ENCODE measurements at places on chromosomes 16 and 17.
A peak's percentile ranks its signal among the peaks of the same experiment; 100 is the strongest.

- peak; percentile 84 for DNase-seq
Measured at GRCh38 chr17:81513753-81514488, 1.3 kb upstream of the ACTG1 start.

- no peak for DNase-seq
Measured at GRCh38 chr17:75124819-75125162, 6.8 kb downstream of the NT5C start.

- peak; percentile 77 for DNase-seq
Measured at GRCh38 chr16:17556276-17557052, 85.7 kb upstream of the XYLT1 start.

- no peak for DNase-seq
Measured at GRCh38 chr17:69762766-69763165, 312.3 kb upstream of the KCNJ16 start.

- DNase-seq, result no peak
Measured at GRCh38 chr17:48615047-48615962, at the start of gene HOXB8. Gene HOXB8, minus strand, starts transcription at chr17:48615292. Its CDS starts 588 bp downstream, at chr17:48614704.

- DNase-seq, result peak; percentile 82
Measured at GRCh38 chr17:6910987-6911603, 79.6 kb upstream of the TEKT1 start.

- no peak for DNase-seq
Measured at GRCh38 chr17:83179811-83180210, 100.4 kb downstream of the METRNL start.

GRCh38 chr16:58940609-58941008 lies 206.5 kb upstream of the GOT2 start:
- no peak for DNase-seq

- no peak for DNase-seq
Measured at GRCh38 chr17:43051969-43052368, 26.9 kb downstream of the RND2 start.

GRCh38 chr16:51576498-51577195 lies 425.6 kb upstream of the SALL1 start:
- no peak for DNase-seq

DNA sequence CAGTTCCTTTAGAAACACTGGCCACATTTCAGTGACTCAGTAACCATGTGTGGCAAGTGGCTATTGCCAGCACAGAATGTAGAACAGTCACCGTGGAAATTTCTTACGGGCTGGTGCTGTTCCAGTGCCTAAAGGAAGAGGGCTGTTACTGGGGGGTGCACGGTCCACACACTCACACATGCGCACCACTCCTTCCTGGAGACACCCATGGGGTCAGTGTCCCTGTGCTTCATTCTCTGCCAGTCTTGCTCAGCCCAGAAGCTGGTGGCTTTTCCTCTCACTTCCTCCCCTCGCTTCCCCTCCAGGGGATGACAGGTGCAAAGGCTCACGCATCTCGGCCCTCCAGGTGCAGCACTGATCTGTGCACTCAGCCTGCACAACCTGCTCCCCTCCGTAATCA lies 115.6 kb downstream of the CCDC182 start:
- DNase-seq, result no peak

GRCh38 chr16:24700549-24701392 lies 28.7 kb upstream of the TNRC6A start:
- DNase-seq, result peak; percentile 64

GRCh38 chr17:37062021-37062420 lies 113.3 kb downstream of the AATF start:
- no peak for DNase-seq

DNA sequence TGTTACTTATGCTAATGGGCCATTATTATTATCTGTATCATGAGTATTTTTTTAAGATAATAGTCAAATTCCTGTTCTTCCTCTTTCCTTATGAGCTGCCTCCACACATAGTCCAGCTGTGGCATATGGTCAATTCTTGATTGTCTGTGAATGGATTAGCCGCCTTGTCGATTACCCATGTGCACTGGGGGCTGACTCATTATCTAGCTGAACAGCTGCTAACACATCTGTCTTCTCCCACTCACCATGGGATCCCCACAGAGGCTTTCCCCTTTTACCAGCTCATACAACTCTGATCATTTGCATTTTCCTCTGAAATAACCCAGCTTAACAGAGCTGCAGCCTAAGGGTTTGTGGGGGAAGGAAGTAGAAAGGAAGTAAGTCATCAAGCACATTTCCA lies 915.0 kb downstream of the CDH11 start:
- DNase-seq, result no peak

DNA sequence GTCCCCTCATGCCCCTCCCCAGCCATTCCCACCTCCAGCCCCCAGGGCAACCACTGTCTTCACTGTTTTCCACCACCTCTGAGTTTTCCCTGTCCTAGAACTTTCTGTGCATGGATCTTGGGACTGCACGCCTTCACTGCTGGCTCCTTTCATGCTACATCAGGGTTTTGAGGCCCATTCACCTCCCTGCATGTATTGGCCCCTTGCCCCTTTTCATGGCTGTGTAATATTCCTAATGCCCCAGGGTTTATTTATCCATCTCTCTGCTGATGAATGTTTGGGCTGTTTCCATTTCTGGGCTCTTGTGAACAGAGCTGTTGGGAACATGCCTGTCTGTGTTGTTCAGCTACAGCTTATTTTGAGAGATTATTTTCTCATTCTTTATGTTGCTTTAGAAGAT lies 205.0 kb downstream of the RBFOX3 start:
- no peak for DNase-seq

DNA sequence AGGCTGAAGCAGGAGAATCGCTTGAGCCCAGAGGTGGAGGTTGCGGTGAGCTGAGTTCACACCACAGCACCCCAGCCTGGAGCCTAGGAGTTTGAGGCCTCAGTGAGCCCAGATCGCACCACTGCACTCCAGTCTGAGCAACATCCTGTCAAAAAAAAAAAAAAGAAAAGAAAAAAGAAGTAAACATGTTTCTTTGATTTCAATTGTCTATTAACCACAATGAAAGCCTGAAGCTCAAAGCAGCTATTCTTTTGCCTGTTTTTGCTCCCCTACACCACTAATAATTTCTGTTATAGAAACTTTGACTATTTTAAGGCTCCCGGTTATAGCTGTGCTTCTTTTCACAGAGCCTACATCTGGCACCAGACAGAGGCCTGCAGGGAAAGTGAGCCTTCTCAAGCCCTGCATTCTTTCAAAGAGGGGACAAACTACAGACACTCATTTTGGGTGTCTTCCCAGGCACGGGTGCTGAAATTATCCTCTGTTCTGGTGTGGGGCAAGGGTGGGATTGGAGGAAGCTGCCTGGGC lies 14.2 kb upstream of the SLC52A1 start:
- no peak for DNase-seq

- DNase-seq, result no peak
Measured at GRCh38 chr17:17235212-17236174, 1.5 kb downstream of the FLCN start.
